ENCODE measurements at places on chromosomes 3 and 15.

DNA sequence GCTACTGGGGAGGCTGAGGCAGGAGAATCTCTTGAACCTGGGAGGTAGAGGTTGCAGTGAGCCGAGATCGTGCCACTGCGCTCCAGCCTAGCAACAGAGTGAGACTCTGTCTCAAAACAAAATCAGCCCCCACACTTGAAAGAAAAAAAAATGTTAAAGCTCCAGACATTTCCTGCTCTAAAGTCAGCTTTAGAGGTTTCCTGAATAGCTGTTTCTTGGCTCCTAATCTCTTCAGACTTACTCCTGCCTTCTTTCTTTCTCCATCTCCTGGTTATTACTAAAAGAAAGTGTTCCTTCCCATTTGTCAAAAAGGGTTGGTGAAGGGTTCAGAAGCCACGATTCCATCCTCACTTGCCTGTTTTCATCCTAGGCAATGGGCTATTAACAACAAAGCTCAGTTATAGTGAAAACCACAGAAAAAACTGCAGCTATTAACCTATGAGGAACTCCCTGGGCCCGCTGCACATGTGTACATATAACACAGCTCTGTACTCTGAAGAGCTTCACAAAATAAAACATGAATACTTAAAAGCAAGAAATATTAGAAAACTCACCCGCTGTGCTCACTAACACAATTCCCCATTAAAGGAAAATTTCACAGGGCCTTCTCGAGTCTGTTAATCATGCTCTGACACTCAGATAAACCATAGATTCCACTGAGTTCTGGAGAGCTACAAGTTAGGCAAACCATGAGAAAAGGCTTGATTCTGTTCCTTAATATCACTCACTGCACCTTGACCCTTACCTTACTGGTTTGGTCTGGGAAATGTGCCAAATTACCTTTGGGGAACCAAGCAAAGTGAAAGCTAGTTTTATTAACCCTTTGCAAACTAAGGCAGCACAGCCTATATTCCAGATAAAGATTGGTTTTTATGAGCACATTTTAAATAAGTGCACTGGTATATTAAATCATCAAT is 89.9 kb upstream of the TSPAN3 start:
- DNase-seq, result no peak

- DNase-seq, result no peak
Observed at GRCh38 chr15:62421289-62421688, 256.2 kb upstream of the C2CD4B start.

DNA sequence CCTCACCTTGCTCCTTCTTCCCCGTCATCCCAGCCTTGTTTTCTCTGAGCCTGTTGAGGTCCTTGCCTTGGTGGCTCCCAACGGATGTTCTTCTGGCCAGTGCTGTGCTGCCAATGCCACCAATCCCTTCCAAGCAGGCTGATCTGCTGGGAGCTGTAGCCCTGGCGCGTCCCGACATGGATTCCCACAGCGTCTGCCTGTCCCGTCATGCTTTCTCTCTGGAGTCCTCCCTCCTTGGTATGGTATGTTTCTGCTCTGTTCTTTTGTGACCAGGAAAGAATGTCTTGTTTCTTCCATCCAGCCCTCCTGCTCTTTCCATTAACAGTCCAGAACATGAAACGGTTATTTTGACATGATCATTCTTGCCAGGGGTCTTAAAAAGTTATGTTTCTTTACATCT is 10.0 kb downstream of the LIMD1 start:
- no peak for DNase-seq

DNA sequence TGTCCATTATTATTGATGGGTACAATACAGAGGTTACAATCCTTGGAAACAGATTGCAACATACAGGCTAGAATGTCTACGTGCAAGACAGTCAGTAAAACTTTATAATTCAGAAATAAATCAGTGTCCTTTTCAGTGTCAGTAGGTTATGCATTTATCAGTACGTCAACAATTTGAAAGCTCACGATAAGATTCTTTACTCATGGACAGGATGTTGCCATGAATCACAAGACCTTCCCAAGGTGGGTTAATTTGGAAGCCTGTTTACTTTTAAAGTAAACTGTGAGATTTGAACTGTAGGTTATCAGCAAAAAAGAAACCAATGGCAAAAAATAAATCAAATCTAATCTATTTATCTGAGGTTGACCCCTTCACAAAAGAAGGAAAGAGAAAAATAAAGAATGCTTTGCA is 243.9 kb upstream of the AGTR1 start:
- no peak for DNase-seq

GRCh38 chr3:159861369-159861987 is 127.2 kb upstream of the IL12A start:
- no peak for DNase-seq

DNA sequence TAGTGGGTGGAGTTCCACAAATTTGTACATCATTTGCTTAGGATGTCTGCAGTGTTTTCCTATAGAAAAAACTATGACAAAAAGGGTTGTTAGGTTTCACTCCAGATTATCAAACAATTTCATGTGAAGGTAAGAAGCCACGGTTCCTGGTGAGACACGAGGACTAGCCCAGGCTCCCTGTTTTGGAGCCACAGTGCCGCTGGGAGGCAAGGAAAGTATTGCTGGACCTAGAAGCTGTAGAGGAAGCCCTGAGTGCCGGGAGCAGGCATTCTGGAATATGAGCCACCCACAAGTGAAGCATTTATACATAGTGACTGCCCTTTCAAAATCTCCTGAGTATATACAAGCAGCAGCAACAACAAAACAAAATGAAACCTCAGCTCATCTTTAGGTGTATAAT is 142.0 kb downstream of the GABRB3 start:
- no peak for DNase-seq

GRCh38 chr15:66847565-66847991 is 145.5 kb downstream of the SMAD6 start:
- DNase-seq, result no peak

GRCh38 chr3:31305340-31305739 is 227.4 kb upstream of the STT3B start:
- DNase-seq, result no peak

GRCh38 chr3:184183679-184184078 is 2.3 kb upstream of the ABCF3 start:
- no peak for DNase-seq

DNA sequence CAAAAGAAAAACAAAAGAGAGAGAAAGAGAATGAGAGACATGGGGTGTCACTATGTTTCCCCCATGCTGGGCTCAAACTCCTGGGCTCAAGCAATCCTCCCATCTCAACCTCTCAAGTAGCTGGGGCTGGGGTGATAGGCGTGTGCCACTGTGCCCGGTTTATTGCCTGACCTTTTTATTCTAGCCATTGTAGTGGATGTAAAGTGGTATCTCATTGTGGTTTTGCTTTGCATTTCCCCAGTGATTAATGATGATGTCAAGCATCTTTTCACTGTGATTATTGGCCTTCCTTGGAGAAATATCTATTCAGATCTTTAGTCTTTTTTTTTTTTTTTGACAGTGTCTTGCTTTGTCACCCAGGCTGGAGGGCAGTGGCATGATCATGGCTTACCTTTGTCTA is 37.7 kb upstream of the GK5 start:
- DNase-seq, result no peak

DNA sequence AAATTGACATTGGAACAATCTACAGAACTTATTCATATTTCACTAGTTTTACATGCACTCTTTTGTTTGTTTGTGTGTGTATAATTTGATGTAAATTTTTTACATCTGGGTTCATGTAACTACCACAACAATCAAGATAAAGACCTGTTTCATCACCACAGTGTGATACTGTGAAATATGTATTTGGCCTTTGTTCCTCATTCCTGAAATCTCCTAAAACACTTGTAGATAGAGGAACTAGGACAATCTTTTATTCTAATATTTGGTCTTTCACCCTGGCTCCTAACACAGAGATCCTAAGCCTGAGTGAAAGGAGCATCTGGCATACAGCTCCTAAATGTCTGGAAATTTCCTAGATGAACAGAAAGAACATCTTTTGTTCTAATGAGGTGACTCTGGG is 155.0 kb upstream of the GPR149 start:
- DNase-seq, result no peak

DNA sequence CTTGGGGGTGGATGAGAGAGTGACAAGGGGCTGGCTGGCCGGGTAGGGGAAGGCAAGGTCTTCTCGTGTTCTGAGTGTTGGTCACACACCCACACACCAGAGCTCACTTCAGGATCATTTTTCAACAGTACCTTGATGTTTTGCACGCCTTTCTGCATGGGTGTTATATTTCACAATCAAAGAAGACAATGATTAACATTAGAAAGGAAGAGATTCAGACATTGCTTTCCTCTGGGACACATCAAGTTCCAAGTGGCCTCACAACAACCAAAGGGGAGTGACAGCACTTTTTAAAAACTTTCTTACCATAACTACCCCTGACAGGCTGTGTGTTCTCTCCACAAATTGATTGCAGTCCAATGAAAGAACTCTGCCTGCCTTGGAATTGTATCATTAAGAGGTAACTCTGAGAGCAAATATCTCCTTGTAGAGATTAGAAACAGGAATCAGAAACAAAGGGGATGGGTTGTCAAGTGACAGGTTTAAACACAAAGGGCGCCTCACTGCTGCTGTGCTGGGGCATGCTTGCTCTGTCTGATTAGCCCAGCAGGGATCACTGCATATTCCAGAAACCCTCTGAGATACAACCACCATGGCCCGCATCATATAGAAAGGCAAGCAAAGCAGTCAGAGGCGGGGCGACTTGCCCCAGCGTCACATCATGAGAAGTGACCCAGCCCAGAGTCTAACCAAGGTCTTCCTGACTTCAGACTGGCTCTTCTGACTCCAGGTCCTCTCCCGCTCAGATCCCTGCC is 230.8 kb downstream of the FEZF2 start:
- no peak for DNase-seq

DNA sequence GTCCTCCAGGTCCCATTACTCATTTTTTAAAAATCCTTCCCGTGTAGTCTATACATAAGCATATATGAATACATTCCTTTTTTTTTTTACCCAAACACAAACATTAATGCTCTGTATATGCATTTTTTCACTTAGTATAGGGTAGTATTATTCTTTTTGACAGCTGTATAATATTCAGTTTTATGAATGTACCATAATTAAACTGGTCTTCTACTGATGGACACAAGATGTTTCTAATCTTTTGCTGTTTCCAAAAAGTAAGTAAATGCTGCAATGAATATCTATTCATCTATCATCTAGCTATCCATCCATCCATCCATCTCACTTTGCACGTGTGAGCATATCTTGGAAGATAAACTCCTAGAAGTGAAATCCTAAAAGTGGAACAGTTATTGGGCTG is 110.8 kb downstream of the IGF2BP2 start:
- no peak for DNase-seq

GRCh38 chr15:94070356-94071295 is 160.7 kb upstream of the MCTP2 start:
- no peak for DNase-seq
